ENCODE measurements at places on chromosomes 5 and 9.

- no peak for DNase-seq
Measured at GRCh38 chr9:133439337-133439736, 17.2 kb downstream of the ADAMTS13 start.

DNA sequence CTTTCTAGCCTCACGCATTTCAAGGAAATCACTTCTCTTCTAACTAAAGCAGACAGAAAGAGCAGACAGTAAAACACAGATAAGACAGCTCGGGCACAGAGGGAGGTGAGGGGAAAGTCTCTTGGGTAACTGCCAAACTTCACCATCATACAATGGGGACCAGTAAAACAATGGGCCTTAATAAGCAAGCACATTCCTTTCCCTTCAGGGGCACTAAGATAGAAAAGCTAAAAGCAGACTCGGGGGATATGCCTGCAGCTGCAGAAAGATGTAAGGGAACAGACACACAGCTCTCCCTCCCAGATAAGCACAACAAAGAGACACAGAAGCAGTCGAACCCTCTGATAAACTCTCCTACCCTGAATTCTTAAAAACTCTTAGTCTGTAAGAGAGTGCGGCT lies 15.6 kb upstream of the CKS2 start:
- no peak for DNase-seq

GRCh38 chr5:18799482-18800128 lies 1165.3 kb downstream of the TAF11L14 start:
- no peak for DNase-seq

DNA sequence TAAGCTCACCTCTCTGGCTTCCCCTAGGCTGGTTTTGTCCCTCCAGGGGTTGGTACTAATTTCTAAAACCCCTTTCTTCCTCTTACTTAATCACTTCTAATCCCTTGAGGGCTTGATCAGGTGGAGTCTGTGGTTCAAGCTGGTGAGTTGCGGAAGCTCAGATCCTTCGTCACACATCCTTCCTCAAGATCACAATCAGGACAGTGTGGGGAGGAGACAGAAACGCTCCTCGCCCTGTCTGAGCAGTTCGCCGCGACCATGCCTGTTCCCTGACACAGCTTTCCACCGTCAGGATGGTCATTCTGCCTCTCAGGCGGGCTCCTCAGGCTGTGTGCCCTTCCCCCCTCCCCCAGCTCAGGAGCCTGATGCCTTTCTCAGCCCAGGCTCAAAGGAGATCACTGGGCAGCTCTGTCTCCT lies 24.3 kb downstream of the CPLX2 start:
- no peak for DNase-seq

- no peak for DNase-seq
Measured at GRCh38 chr9:6605202-6605601, 40.3 kb downstream of the GLDC start.

- DNase-seq: no peak
Measured at GRCh38 chr5:154390096-154390495, 55.7 kb upstream of the SAP30L start.

GRCh38 chr5:132907161-132907560 lies 33.7 kb downstream of the LEAP2 start:
- DNase-seq: no peak

DNA sequence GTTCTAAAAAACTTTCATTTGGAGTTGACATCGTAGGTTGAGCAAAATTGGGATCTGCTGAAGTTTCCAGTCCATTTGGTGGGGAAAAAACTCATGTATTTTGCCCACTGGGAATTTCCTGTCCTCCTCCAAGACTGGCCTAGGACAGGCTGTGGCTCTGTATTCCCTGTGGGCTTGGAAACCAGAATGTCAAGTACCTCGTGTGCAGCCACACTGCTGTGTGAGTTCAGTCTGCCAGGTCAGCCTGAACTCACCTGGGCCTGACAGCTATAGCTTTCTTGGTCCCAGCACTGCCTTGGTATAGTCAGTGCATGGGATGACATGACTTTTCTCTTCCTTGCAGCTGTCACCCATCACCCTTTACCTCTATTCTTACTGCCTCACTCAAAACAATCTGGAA lies 35.0 kb upstream of the KLF9 start:
- DNase-seq: no peak

GRCh38 chr5:132475497-132475882 lies 15.1 kb downstream of the IRF1 start:
- DNase-seq: no peak

GRCh38 chr9:86034863-86035734 lies 64.3 kb downstream of the GOLM1 start:
- DNase-seq: no peak

DNA sequence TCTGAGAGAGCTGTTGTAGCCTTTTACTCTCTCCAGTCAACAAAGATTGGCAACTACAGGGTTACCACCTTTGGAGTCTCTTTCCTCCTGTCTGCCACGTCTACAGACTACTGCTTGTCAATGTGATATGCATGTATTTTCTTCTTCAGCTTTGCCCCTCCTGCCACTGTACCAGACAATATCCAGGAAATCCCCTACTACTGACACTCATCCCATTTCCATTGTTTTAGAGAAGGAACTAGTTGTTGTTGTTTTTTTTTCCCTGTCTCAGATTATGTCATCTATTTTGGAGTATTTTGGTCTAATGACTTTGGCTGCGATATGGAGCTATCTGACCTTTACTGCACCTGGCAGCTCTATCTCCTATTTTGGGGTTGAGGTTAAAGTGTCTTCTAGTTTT lies 50.1 kb upstream of the MACIR start:
- DNase-seq: no peak

GRCh38 chr9:89625721-89626687 lies 21.2 kb downstream of the GADD45G start:
- no peak for DNase-seq

DNA sequence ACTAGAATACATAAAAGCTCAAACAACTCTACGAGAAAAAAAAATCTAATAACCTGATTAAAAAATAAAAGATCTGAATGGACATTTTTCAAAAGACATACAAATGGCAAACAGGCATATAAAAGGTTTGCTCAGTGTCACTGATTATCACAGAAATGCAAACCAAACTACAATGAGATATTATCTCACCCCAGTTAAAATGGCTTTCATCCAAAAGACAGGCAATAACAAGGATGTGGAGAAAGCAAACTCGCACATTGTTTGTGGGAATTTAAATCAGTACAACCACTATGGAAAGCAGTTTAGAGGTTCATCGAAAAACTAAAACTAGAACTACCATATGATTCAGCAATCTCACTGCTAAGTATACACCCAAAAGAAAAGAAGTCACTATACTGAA lies 20.8 kb downstream of the UGT3A2 start:
- no peak for DNase-seq

DNA sequence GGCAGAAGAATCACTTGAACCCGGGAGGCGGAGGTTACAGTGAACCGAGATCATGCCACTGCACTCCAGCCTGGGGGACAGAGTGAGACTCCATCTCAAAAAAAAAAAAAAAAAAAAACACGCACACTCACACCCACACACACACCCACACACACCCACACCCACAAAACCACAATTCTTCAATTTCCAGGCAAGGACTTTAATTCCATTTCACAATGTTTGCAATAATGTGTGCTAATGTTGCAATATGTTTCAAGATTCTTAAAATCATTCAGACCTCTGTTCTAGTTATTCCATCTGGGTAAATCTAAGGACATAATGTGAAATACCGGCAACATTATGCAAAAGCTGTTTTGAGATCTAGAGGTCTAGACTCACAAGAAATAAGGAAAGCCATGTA lies 28.3 kb downstream of the CCDC69 start:
- DNase-seq: no peak

- no peak for DNase-seq
Measured at GRCh38 chr5:14250084-14250695, 107.0 kb downstream of the TRIO start.

- no peak for DNase-seq
Measured at GRCh38 chr5:2681476-2681875, 70.0 kb downstream of the IRX2 start.

- no peak for DNase-seq
Measured at GRCh38 chr5:173830421-173830820, 57.7 kb upstream of the CPEB4 start.

DNA sequence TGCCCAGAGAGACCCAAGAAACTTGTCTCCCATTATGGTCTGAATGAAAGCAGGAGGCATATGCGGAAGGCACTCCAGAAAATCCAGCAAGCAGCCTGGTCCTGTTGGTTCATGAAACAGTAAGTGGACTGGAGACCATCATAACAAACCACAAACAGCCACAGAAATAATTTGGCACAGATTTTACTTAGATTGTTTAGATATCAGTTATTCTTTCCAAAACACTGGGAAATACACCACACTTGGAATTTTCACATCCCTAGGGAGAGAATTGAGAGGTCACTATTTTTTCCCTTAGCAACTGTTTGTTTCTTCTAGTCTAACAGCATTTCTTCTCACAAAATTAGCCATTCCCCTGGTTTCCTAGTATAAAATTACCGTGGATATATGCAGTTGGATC lies 300.8 kb downstream of the OSTF1 start:
- DNase-seq: no peak

DNA sequence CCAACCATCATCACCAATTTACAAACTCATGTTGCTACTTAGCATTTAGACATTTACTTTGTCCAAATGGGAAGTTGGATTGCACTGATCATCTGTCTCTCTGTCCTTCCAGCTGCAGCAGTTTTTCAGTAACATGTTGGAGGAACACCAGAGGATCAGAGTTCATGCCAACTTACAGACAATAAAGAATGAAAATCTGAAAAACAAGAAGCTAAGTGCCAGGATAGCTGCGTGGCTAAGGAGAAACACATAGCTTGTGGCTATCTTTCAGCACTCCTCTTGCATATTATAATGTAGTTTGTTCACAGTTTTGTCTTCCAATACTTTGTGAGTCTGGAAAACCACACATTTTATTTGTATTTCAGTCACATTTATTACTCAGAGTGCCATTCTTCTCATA lies 6.4 kb upstream of the ARL14EPL start:
- DNase-seq: no peak

DNA sequence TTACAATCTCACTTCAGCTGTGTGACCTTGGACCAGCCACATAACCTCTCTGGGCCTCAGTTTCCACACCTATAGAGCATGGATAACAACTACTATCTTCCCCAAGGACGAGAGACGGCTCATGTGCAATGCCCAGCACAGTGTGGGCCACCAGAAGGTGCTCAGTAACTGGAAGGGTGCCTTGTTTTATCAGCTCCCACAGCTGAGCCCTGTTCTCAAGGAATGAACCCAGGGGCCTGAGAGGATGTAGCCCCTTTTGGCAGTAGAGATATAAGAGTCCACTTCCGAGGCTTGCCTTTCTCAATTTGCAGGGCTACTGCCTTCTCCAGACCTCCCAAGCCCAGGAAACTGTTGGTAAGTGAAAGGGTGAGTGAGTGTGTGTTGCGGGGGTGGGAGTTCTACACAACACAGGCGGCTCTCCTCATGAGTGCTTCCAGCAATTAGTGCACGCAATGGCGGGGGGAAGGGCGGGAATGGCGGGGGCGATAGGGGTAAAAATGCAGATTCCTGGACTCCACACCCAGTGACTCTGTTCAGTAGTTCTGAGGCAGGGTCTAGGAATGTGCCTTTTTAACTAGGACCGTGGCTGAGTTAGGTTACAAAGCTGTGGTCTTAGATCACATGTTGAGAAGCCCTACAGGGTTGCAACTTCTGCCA lies 185.1 kb downstream of the FSTL4 start:
- DNase-seq: no peak

All from activated CD4-positive, CD25-positive, alpha-beta regulatory T cell (primary cell).